ENCODE measurements at places on chromosomes 4 and X. TPM values are rescaled to one million over a fixed set of nuclear protein-coding genes. Genes with fewer than 3 reads are reported as not detected.

Gene BMP3
- 0.33 TPM for total RNA-seq

Gene F8A3
- 0.64 TPM for total RNA-seq

Gene C4orf36
- total RNA-seq, result not detected

Gene PRKG2
- 0.26 TPM for total RNA-seq

Gene ASB5
- not detected for total RNA-seq

Gene GC
- not detected for total RNA-seq

Gene TAF7L
- total RNA-seq, result not detected

Gene MSX1
- 4.7 TPM for total RNA-seq

Gene NAP1L2
- 4.0 TPM for total RNA-seq

Gene XG
- not detected for total RNA-seq

Gene SYP
- total RNA-seq, result 3.6 TPM

Gene RGN
- total RNA-seq, result 6.6 TPM

DNA sequence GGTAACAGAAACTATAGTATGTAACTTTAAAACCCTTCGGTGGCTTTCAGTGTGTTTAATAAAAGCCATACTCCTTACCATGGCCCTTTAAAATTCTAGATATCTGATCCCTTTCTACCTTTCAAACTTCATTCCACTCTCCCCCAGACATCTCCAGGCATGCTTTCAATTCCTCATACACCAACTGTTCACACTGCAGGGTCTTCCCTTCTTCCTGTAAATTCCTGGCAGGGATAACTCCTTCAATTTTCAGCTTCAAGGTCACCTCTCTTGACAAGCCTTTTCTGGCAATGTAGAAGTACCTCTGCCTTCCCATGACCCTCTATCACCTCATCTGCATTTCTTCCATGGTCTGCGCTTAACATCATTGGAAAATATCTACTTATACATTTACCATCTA lies 60.8 kb downstream of the WDFY3 start:
- DNase-seq, result no peak

DNA sequence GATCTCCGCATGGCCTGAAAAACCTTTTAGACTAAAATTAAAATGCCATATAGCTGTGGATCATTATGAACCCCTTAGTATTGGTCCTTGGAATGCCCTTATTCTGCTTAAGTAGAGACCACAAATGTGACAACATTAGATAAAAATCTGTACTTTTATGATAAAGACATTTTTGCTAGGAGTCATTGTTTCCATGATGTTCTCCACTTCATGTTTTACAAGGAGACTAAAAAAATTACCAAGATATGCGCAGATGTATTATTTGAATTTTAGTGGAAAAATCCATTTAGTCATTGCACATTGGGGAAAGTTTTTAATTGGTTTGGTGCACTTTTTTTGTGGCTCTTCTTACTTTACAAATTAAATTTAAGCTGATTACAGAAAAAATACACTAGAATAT lies 85.1 kb upstream of the HPRT1 start:
- no peak for DNase-seq

- no peak for DNase-seq
Measured at GRCh38 chr4:74473155-74473811, 28.3 kb downstream of the AREG start.

DNA sequence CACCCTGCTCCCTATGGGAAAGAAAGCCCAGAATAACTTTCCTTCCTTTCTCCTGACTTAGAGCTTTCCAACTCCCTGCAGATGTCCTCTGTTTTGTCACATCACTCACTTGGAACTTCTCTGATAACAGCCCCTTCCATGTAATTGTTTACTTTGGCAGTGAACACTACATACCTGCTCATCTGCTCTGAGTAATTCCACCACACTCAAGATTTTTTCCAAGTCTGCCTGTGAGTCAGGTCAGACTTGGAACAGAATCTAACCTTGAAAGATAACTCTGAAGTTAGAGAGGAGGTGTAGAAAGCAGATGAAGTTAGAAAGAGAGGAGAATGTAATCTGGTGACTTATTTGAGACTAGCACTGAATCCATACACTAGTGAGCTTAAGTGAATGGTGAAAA lies 7.4 kb downstream of the MAGEB10 start:
- DNase-seq, result no peak

- DNase-seq, result no peak
Measured at GRCh38 chr4:102552781-102553180, 51.6 kb downstream of the NFKB1 start.

DNA sequence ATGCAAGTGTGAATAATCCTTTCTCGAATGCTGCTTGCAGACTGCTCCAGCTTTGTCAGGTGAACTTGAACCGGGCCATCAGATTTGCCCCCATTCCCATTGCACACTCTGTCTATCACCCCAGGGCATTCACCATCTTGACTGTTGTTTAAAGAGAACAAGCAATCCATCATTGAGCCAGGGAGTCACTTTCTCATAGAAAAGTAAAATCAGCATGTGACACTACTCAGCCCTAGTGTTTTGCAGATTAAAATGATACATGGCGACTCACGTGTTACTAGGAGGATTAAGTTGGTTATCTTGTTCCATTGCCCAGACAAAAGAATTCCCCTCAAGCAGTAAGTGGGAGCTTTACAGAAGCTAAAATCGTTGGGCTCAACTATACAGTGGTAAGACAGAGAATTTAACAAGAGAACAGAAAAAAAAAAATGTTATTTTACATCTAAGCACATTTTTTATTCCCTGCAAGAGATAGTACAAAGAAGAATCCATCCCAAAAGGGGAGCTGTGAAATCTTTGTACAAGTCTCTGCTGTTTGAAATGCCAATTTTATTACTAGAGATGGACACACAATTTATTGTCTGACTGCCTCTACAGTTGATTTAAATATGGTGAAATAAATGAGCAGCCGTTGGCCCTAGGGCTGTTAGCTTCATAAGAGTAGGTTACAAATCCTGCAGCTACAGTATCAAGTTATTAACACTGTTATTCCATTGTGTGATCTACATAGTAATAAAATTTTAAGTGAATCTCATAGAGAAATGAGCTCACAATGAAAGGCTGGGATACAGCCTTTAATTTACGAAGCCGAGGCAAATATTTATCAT lies 67.5 kb downstream of the NEUROG2 start:
- no peak for DNase-seq

GRCh38 chr4:176187624-176188023 lies 7.8 kb downstream of the SPATA4 start:
- no peak for DNase-seq

DNA sequence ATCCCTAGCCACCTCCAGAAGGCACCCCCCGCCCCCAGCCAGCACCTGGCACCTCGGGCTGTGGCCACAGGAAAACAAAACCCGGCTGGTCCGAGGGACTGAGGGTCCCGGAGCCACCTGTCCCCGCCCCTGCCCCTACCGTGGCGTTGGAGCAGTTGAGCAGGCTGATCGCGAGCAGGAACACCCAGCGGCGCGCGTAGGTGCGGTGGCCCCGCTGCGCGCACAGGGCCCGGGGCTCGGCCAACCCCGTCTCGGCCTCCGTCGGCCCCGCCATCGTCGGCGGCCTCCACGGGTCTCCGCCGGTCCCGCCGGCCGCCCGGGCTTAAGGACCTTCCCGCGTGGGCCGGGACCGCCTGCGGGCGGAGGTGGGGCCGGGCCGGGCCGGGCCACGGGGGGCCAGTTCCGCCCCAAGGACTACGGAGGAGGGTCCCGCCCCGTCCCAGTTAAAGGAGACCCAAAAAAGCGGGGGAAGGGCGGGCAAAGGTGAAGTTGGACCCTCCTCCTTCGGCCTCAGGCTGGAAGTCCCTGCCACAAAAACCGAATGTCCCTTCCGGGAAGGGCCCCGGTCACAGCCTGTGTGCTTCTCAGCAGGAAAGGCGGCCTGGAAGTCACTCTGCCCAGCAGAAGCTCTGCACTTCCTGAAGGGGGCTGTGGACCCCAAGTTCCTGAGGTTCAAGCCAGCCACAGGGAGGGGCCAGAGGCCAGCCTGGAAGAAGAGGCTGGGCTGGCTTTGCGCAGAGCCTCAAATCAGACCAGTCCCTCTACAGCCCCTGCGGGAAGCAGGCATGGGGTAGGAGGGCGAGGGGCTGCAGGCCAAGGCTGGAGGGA lies at the start of gene SLC49A3:
TSS of gene SLC49A3 (minus strand) at position 298 of the 828 bp plus-strand sequence. CDS start at position 274, 24 bp downstream.
- peak; percentile 87 for DNase-seq

- no peak for DNase-seq
Measured at GRCh38 chr4:140695483-140695882, 60.7 kb downstream of the TBC1D9 start.

DNA sequence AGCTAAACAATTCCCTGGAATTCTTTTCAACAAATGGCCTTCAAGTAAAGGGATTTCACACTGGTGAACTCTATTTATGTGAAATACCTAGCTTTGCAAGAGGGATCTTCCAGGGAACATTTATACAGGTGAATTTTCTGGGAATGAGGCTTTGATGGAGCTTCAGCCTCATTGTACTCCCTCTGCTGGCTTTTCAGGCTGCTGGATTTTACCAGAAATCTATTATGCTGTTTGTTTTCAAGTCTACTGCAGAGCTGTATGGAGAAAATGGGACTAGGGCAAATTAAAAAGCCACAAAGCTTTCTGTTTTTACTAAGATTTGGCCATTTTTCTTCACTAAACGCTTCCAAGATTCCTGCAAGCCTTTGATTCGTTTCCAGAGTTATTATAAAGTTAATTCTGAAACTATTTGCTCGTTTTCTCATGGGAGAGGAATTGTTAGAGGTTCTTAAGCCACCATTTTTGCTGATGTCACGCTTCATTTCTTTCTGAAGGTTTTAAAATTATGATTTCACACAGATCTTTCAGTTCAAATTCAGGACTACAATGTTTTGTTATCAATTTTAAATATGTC lies 31.6 kb downstream of the KDM6A start:
- DNase-seq, result no peak

- DNase-seq, result no peak
Measured at GRCh38 chrX:41236629-41237028, 97.3 kb upstream of the DDX3X start.

GRCh38 chrX:6885909-6886308 lies 261.6 kb upstream of the STS start:
- no peak for DNase-seq

- DNase-seq, result no peak
Measured at GRCh38 chr4:29861307-29861706, 858.9 kb upstream of the PCDH7 start.
